ENCODE measurements at places on chromosomes 16 and 17.

DNA sequence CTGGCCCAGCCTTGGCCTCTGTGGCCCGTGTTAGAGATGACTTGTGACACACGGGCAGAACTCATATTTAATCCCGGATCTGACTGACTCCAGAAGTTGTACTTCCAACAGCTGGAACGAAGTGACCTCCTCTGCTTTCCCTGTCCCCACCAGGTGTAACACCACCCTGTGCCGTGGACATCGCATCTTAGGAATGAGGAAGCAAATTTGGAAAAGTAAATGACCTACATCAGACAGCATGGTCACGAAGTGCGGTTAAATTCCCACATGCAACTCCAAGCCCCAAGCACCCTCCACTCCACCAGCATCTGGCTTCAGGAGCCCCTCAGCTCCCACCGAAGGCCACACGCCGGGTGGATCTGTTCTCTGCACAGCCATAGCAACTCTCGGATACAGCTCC, 2.9 kb downstream of the TK1 start:
- no peak for DNase-seq

- DNase-seq, result no peak
Measured at GRCh38 chr17:57097832-57098421, 12.9 kb downstream of the AKAP1 start.

DNA sequence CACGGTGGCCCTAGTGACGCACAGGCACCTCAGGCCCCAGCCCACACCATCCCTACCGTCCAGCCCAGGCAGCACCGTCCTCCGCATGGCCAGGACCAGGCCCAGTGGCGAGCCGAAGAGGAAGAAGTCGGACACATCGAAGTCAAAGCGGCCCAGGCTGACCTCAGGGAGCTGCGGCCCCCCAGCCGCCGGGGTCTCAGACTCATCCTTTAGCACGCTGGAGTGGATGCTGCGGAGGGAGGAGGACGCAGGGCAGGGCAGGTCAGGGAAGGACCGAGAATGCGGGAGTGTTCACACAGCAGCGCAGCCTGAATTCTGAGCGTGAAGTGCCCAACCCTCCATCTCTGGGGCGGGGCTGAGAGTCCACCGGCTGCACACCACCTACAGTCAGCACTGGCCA, 30.1 kb downstream of the PIMREG start:
- no peak for DNase-seq

GRCh38 chr17:81394921-81395599, at the start of gene BAHCC1:
Gene BAHCC1, plus strand, starts transcription at chr17:81395457. Its CDS starts 4,283 bp downstream, at chr17:81399740.
- peak; percentile 100 for DNase-seq

DNA sequence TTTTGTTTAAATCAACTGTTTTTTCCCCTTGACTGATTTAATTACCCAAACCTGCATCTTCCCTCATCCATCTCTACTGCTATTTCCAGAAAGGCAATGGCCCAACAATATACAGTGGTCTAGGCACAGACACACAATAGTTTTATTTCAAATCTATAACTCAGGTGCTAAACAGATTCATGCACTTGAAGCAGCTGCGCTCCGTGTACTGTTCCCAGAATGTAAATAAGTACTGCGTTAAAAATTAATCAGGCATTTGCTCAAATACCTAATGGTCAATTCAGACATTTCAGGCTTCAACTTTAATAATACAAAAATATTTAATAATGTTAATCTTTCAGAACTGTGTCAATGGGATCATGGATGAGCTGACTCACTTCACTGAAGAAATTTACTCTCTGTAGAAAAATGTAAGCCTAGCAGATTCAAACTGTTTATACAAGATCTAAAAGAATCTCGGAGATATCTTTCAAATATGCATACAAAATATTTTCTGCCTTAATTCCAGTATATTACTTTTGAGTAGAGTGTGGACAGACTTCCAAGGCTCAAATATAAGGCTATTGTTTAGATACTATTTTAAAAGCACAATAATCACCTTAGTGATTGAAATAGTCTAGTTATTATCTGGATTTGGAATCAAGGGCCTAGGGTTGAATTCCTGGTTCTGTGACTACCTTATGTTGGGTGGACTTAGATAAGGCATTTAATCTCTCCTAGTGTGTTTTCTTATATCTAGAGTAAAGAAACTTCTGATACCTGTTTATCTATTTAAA, 97.4 kb upstream of the PSMD7 start:
- DNase-seq, result no peak

DNA sequence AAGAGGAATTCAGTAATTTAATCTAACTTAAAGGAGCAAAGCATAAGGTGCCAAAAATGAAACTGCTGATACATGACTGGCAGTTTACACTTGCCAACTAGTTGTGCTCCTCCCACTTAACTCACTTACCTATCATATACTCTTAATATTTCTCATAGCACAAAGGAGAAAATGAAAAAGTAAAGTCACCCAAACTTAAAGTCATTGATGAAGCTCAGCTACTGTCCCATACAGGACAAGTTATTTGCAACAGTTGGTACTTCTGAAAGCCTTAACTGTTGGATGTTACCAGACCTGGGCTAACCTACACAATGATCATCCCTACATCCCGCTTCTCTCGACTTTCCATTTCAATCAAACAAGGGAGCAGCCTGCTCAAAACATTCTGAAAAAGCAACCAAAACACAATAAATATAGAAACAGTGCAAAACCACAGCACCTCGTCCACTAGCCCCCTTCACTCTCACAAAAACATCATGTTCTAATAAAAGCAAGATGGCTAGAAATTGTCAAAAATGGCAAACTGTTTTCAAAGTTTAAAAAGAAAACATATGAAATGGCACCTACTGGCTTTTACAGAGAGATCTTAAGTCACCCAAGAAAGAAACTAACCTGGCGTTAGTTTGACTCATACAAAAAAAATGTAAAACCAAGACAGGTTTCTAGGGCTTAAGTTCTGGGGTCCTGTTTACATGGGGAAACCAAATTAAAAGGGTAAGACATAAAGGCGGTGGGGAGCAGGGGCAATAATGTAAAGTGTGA, 868 bp downstream of the MED13 start:
- no peak for DNase-seq

DNA sequence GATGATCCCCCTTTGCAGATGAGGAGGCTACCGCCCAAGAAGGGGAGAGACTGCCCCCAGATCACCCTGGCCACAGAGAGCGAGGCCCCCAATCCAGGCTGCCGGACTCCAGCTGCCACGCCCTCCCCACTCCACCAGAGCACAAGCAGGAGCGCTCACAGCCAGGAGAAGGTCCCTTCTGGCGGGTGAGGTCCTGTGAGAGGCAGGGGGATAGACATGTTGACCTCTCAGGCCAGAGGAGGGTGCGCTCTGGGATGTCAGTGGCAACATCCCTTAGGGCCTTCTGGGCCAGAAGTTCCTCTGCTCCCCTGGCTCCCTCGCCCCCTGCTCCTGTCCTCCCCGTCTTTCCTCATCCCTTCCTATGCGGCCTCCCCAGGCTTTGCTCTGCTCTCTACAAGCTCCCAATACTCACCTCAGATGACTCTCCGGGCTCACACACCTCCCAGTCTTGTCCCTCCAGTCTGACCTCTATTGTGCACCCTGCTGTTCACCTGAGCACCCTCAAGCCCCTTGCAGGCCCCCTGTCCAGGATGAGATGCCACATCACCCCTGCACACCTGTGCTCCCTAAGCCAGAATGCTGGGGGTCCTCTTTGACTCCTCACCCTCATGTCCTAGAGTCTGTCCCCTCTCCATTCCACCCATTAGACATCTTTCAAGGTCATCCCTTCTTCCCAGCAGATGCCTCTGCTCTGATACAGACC, 5.0 kb upstream of the NXPH3 start:
- DNase-seq, result no peak

DNA sequence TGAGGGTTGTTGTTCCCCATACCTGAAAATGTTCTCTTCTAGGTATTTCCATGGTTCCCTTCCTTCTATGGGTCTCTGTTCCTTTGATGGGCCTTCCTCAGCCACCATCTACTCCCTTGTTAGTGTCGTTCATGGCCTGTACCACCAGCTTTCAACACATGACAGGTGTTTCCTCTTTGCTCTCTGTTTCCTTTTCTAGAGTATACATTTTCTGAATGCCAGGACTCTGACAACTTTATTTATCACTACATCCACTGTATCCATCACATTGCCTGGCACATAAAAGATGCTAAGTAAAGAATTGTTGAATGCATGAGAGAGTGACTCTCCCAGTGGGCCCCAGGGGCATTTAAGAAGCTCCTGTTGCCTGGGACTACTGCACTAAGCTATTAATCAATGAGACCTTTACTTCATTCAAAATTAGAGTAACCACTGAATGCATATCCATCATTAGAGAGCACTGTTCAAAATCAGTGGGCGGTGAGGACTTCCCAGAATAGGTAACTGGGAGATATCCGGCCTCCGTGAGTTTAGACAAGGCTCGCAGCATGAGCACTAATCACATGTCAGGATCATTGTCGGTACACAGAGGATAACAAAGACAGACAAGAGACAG, 255.0 kb downstream of the CBLN1 start:
- no peak for DNase-seq

DNA sequence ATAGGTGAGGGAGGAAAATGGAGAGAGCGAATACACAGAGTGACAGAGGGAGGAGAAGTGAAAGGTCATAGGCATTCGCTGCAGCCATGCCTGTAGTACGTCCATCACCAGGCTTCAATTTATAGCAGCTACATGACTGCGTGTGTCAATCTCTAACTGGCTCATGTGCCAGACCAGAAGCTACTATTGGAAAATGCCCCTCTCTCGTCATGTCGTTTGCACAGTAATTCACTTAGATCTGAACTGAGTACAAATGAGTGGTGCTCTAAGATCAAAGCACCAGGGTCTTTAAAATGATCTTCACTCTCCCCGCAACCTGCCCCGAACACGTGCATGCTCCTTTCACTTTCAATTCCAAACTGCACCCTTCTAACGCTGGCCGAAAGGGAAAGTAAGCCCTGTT, 51.3 kb downstream of the ADCY9 start:
- DNase-seq, result no peak

- DNase-seq, result no peak
Measured at GRCh38 chr16:53924331-53925106, 220.6 kb downstream of the FTO start.

- DNase-seq, result no peak
Measured at GRCh38 chr16:26672206-26672605, 394.5 kb upstream of the C16orf82 start.

- peak; percentile 73 for DNase-seq
Measured at GRCh38 chr17:78933959-78934568, 8.9 kb upstream of the TIMP2 start.

- DNase-seq, result no peak
Measured at GRCh38 chr16:79265196-79265595, 335.3 kb downstream of the MAF start.

DNA sequence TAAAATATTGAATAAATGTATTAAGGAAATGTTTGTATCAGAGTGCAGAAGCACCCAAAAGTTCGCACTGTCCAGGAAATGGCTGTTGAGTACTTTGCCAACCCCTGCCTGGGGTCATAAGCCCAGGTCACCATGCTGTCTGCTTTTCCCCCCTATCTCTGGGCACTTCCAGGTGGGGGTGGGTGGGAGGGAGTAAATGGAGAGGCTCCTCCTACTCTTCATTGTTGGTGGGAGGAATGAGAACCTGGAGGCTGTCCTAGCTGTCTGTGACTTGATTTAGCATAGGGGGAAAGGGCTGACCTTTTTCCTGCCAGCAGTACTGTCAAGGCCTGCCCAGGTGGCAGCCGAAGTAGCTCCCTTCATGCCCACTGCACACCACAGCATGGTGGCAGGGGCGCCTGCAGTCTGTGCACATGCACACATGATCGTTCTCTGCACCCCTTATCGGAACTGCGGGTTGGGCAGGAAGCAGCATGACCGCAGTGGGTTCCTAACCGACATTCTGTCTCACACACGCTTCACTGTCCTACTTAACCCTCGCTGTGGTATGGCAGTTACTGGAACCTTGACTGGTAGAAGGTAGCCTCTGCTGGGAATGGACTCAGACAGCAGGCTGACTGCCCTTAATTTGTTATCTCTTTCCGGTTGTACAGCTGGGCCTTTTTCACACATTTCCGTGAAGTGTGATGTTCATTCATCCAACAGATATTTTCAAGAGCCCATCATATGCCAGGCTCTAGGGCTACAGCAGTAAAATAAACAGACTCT, 41.5 kb downstream of the LDHD start:
- peak; percentile 10 for DNase-seq

DNA sequence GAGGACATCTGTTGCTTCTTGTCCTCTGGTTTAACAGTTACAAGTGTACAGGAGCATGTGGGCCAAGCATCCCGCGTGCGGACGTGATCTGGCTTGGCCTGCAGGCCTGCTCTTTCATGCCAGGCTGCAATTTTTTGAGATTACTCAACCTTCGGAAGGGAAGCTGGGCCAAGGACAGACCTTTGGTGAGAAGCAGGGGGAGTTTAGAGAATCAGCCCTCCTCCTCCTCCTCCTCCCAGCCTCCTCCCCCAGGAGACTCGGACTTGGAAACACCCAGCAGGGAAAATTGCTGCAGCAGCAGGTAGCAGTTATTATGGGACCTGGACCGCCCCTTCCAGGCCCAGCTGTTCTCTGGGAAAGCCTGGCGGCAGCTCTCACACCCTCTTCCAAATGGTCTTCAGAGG, 5.1 kb upstream of the KLHL36 start:
- DNase-seq, result peak; percentile 81

DNA sequence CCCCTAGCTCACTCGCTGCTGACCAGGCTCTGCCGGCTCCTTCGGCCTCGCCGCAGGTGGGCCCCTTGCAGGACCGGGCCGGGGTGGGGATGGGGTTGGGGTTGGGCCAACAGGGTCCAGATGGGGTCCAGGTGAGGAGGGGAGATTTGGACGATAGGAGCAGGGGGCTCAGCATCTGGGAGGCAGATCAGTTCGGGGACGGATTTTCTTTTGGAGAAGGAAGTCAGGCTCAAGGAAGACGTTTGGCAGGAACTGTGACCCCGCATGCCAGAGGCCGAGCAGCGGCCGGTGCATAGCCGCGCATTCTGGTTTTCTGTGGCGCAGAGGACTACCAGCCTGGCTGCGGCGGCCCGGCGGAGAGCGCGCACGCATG, 845 bp upstream of the ALDOA start:
- DNase-seq, result no peak

- no peak for DNase-seq
Measured at GRCh38 chr17:58932956-58933355, 173.7 kb downstream of the TRIM37 start.

- DNase-seq, result peak; percentile 10
Measured at GRCh38 chr17:48045316-48046001, 2.7 kb upstream of the NFE2L1 start.

- no peak for DNase-seq
Measured at GRCh38 chr16:19715566-19715965, 2.5 kb downstream of the KNOP1 start.

Measured in inflammatory macrophage (primary cell).